ENCODE measurements at places on chromosomes 6 and 20. TPM values are rescaled to one million over a fixed set of nuclear protein-coding genes. Genes with fewer than 3 reads are reported as not detected.

PGBD1 gene
- total RNA-seq, result 1.9 TPM

SLC35B2 gene
- 38.3 TPM for total RNA-seq

GMNN gene
- 22.2 TPM for total RNA-seq

ULBP2 gene
- total RNA-seq, result 1.9 TPM

THBD gene
- total RNA-seq, result 27.5 TPM

CASS4 gene
- 0.12 TPM for total RNA-seq

Data from smooth muscle cell of the coronary artery (primary cell).